ENCODE measurements at places on chromosomes 13 and 19.

DNA sequence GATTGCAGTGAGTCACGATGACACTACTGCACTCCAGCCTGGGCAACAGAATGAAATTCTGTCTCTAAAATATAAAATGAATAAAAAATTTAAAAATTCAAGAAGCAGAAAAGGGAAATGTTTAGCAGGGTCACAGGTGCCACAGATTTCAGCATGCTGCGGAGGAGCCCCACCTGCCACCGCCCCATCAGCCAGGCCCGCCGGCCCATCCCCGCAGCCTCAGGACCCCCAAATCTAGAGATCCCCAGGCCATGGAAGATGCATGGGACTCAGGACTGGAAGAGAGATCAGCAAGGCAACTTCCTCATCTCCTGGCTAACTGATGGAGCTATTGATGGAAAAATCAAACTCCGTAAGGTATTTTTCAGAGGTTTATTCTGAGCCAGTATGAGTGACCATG, 208.2 kb downstream of the UQCRFS1 start:
- DNase-seq: no peak

- DNase-seq: no peak
Observed at GRCh38 chr13:46761866-46762265, 35.1 kb downstream of the ESD start.

DNA sequence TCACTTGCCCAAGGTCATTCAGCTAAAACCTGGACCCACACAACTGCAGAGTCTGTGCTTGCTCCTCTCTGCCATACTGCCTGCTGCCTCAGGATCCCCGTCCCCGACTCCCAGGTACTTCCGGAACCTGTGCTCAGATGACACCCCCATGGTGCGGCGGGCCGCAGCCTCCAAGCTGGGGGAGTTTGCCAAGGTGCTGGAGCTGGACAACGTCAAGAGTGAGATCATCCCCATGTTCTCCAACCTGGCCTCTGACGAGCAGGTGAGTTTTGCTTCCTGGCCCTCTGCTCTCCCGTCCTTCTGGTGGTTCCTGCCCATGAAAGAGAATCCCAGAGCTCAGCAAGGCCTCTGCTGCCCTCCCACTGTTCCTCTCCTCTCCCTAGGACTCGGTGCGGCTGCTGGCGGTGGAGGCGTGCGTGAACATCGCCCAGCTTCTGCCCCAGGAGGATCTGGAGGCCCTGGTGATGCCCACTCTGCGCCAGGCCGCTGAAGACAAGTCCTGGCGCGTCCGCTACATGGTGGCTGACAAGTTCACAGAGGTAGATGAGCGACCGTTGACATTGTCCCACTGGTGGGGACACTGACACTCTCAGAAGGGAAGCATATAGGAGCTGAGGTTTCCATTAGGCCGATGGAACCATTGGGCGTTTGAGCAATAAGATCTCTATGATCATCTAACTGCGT, 22.9 kb downstream of the PPP2R1A start:
- DNase-seq: no peak

DNA sequence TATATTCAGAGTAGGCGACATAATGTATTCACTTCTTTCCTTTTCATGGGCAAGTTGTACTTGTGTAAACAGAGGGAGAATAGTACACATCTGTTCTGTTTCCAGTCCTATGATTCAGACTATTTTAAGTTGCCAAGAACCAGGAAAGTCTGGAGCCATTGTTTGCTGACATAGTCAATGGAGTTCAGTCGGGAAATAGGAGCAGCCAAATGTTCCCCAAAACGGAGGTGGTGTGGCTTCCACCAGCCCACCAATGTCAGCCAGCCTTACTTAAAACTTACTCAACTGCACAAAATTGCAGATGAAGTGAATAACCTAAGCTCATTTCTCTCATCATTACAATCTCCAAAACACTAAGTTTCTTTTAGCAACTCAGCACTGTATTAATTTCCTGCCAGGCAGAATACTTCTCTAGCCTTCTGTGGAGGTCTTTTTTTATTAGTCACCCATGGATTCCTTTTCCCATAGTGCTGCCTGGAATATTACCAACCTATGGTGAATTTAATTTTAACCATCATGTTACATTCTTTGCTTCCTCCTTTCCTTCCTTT, 22.3 kb upstream of the CSNK1A1L start:
- no peak for DNase-seq

DNA sequence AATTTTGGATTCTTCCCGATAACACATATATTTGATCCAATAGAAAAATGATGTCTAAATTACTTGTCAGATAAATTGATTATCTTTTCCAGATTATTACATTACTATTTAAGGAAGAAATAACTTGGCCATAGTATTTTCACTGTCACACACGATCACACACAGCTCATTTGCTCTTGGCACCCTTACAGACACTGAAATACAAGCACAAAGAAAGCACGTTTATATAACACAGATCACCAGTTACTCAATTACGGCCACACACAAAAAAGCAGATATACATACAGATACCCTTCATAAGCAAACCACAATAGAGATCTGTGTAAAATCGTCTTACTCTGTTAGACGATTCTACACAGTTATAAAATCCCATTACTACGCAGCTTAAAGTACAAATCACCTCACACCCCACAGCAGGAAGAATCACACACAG, 716 bp upstream of the ZNF420 start:
- DNase-seq: no peak

GRCh38 chr19:51150627-51151026, 8.5 kb downstream of the SIGLEC7 start:
- no peak for DNase-seq

DNA sequence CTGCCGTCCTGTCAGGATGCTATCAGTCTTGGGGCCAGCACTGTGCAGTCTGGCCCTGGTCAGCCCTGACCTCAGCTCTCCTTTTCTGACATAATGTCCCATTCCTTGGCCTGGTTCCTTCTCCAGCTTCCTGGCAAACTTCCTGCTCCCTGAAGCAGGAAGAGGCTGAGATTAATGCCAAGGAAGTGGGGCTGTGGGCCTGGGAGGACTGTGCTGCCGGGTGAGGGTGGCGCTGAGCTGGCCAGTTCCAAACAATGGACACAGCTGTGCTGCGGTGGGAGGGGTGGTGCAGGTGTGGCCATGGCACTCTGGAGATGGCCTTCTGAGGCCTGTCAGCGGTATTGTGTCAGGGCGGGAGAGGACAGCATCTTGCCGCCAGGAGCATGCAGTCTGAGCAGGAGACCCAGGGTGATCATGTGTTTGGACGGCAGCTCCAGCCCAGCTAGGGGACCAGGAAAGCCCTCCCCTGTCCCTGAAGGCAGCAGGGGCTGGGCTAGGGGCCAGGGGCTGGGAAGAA, 30.9 kb downstream of the TUBA3C start:
- DNase-seq: no peak

- DNase-seq: peak; percentile 89
Observed at GRCh38 chr13:44141725-44142539, 231.7 kb upstream of the SERP2 start.

- no peak for DNase-seq
Observed at GRCh38 chr19:29187676-29188075, 25.3 kb downstream of the UQCRFS1 start.

DNA sequence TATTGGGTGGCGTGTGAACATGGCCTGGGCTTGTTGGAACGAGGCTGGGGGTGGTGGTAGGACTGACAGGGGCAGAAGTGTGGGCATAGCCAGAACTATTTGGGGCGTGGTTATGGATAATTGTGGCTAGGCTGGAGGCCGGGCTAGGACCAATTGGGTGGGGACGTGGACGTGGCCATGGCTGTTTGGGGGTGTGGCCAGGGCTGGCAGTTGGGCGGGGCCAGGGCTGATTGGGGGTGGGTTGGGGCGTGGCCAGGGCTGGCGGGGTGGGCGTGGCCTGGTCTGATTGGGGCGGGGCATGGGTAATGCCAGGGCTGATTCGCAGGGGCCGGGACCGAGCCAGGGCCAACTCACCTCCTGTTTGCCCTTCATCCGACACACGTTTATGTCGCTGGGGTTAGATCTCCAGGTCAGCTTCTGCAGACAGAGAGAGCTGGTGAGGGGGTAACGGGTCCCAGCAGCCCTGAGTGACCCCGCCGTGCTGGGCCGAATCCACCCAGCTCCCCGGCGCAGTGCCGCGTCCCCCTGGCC, 2.8 kb downstream of the SEMA6B start:
- DNase-seq: no peak

- no peak for DNase-seq
Observed at GRCh38 chr19:566403-566802, 6.0 kb upstream of the BSG start.

- no peak for DNase-seq
Observed at GRCh38 chr19:28406966-28407365, 806.0 kb downstream of the UQCRFS1 start.

- no peak for DNase-seq
Observed at GRCh38 chr13:34201050-34201913, 383.3 kb downstream of the RFC3 start.

DNA sequence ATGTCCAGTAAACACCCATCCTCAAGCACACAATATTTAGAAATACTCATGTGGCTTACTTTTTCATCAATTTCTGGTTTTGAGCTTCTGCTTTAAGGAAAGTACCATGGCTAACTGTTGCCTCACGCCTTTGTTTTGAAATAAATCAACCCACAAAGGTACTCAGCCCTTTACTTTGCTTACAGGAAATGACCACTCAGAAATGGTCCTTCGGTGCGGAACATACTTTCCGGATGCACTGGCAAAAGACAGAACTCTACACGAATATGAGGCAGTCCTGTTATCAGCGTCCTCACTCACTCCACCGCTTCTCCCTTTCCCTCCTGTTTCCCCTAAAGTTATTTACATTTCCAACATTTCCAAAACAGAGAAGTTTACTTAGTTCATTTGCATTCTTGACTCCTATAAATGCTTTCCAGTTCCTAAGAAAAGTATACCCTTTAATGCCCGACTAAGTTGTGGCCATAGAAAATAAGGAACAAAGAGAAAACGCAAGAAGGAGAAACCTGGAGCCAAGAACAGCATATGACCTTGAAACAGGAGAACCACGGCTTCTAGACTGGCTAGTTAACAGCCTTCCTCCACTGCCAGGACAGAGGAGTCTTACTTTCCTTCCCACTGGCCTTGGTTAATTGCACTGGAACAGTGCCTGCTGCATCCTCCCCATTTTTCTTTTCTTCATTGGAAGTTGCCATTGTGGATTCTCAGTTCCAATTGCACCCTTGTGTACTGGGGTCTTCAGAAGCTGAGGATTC, 10.6 kb downstream of the FPR2 start:
- DNase-seq: no peak

DNA sequence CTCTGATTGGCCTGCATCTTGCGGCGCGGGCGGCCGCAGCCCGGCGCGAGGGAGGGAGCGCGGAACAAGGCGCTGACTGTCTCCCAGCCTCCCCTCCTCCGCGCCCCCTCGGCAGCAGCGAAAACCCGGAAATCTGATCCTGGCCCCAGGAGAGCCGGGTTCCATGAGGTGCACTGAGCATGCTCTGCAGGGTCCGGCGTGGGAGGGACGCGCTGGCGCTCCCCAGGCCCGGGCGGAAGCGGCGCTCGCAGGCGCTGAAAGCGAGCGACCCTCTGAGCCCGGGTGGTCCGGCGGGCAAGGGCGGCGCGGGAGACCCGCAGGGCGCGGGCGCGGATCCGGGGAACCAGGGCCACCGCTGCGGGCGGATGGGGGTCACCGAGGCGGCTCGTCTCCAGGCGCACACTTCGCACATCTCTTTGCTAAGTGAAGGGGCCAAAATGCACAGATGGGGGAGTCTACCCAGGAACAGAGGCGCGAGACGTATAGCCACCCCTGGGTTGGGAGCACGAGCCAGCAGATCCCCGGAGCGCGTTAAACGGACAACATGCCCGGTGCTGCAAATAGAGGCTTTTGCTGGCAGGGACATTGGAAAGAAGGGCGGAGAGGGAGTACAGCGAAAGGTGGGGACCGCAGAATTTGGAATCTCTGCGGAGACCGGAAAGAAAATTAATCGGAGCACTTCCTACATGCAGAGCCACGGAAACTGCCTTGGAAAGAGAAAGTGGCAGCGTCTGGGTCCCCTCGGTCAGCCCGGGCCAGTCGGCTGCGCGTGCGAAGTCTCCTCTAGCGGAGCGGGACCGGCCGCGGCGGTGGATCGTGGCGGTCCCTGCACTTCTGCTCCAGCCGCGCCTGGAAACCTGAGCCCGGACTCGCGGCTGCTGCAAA, 510 bp upstream of the PCDH9 start:
- peak; percentile 75 for DNase-seq

- no peak for DNase-seq
Observed at GRCh38 chr19:37981785-37982475, 74.9 kb downstream of the SIPA1L3 start.

DNA sequence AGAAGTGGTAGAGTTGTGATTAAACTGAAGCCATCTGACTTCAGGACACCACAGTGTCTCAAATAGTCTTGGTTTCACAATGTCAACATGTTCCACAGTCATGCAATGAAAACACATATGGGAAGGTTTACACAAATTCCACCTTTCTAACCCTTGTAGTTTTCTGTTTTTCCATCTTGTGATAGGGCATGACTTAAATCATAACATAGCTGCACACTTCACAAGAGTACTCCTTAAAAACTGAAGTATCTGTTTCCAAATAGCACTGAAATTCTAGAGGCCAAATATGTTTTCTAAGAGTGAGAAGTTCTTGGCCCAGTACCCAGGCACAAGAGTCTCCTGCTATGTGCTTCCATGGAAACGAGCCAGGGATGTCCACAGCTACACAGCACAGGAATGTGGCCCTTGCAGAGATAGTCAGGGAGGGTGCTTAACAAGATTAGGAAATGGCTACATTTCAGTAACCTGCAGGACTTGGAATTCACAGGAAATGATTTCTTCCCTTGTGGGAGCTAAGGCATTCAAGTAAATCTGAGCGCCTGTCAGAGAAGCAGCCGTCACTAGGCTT, 269.1 kb downstream of the NDFIP2 start:
- no peak for DNase-seq

GRCh38 chr19:12868540-12869112, 12.6 kb downstream of the DNASE2 start:
- no peak for DNase-seq

- no peak for DNase-seq
Observed at GRCh38 chr19:42461700-42462324, 19.1 kb upstream of the CXCL17 start.

DNA sequence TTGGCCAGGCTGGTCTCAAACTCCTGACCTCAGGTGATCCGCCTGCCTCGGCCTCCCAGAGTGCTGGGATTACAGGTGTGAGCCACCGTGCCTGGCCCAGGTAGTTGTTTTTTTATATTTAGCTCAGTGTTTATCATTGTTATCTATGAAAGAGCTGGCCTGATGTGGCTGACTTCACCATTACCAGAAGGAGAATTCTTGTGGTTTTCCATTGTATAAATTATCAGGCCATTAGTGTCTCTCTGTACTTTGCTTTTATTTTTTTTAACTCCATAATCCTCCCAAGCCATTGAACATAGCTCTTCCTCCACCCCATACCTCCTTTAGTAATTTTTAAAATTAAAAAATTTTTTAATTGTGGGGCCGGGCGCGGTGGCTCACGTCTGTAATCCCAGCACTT, 24.2 kb downstream of the CERS4 start:
- DNase-seq: no peak

- DNase-seq: no peak
Observed at GRCh38 chr19:2250766-2251105, 1.6 kb downstream of the AMH start.

- DNase-seq: no peak
Observed at GRCh38 chr13:83773961-83774360, 108.3 kb downstream of the SLITRK1 start.
